ENCODE measurements at places on chromosomes 1 and 21.
A peak's percentile ranks its signal among the peaks of the same experiment; 100 is the strongest.

DNA sequence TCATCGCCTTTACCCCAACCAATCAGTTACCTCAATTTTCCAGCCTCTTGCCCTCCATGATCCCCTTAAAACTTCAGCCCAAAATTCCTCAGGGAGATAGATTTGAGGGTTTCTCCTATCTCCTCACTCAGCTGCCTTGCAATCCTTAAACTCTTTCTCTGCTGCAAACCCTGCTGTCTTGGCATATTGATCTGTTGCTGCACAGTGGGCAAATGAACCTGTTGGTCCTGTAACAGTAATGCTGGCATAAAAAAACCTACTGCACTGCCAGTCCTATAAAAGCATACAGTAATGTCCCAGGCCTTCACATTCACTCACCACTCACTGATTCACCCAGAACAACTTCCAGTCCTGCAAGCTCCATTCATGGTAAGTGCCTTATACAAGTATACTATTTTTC, 5.1 kb upstream of the TEDDM1 start:
- no peak for DNase-seq

DNA sequence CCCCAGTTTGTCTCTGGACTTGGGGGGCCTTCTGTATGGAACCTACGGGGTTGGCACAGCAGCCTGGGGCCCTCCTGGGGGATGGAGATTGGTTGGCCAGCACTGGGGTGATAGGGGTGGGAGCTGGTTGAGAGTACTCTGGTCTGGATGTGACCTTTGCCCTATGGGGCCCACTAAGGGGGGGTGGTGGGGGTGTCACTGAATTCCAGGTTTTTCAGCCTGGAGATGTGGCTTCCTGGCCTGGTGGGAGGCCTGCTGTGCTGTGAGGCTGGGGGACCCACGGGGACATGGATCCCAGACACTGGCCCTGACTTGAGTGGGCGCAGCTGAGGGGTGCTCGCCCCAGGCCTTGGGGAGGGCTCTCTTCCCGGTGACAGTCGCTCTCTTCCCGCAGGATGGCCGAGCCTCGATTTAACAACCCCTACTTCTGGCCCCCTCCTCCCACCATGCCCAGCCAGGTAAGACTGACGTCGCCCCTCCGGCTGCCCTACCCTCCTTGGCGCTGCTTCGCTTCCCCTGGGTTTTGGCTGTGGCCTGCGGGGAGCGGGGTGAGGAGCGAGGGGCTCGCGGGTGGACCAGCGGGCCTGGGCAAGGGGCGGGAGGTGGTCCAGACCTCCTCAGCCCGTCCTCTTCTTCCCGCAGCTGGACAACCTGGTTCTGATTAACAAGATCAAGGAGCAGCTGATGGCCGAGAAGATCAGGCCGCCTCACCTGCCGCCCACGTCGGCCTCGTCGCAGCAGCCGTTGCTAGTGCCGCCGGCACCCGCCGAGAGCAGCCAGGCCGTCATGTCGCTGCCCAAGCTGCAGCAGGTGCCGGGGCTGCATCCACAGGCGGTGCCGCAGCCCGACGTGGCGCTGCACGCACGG, 19.6 kb downstream of the ZNF362 start:
- DNase-seq = no peak

GRCh38 chr1:184889902-184890301, 84.4 kb downstream of the NIBAN1 start:
- peak; percentile 10 for DNase-seq

DNA sequence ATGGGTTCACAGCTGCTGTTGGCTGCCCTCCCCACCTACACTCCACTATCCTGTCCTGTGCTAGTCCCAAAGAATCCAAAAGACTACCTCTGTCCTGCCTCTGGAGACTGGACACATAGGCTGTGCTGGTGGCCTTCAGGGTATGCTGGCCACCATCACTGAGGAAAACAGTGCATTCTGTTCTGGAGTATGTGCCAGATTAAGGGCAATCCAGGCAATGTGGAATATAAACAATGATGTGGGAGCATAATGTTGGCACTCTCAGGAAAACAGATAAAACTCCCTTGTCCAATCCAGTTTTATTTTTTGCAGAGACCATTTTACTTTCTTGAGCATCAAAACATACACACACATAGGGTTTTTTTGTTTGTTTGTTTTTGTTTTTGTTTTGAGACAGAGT, 94.3 kb downstream of the GLUL start:
- no peak for DNase-seq

DNA sequence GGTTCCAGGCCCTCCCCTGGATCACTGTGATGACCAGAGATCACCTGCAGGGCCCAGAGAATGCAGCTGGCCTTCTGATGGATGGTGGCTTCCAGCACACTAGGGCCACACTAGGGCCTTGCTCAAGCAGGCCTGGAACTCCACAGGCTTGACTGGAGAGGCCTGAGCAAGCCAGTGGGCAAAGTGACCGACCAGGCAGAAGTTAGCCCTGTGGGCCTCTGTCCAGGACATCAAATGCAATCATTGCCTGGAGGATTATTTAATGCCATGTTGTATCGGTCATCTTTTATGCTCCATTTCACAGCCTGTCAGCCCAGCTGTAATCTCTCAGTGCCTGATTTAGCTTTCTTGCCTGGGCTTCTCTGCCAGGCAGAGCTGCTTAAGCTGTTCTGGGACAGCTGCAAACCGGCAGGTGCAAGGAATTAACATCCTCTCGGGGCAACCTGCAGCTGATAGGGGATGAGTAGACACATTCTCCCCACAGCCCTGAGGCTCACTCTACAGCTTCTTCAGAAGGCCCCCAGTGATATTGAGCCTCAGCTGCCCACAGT, 17.7 kb downstream of the NENF start:
- no peak for DNase-seq

- no peak for DNase-seq
These were observed 87.1 kb downstream of the FGGY start for GRCh38 chr1:59383963-59384362.

- DNase-seq = no peak
These were observed 121.2 kb downstream of the TRABD2B start for GRCh38 chr1:47875831-47876586.

DNA sequence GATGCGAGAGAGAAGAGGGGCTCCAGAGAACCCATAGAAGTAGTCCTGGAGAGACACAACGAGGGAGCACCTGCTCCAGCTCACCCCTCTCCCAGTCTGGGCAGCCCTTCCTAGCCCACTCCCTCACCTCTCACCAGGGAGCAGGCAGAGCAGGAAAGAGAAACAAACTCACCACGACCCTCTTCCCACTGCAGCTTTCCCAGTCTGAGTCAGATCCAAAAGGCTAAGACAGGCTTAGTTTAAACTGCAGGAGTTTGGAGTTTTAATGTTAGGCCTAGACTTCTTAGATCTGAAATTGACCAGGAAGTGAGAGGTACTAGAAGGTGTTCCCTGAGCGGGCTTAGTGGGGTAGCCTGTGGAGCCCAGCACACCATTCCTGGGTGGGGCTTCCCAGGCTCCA, 29.6 kb downstream of the SLC1A7 start:
- DNase-seq = no peak

GRCh38 chr1:61341426-61341825, 259.1 kb downstream of the NFIA start:
- DNase-seq = no peak

DNA sequence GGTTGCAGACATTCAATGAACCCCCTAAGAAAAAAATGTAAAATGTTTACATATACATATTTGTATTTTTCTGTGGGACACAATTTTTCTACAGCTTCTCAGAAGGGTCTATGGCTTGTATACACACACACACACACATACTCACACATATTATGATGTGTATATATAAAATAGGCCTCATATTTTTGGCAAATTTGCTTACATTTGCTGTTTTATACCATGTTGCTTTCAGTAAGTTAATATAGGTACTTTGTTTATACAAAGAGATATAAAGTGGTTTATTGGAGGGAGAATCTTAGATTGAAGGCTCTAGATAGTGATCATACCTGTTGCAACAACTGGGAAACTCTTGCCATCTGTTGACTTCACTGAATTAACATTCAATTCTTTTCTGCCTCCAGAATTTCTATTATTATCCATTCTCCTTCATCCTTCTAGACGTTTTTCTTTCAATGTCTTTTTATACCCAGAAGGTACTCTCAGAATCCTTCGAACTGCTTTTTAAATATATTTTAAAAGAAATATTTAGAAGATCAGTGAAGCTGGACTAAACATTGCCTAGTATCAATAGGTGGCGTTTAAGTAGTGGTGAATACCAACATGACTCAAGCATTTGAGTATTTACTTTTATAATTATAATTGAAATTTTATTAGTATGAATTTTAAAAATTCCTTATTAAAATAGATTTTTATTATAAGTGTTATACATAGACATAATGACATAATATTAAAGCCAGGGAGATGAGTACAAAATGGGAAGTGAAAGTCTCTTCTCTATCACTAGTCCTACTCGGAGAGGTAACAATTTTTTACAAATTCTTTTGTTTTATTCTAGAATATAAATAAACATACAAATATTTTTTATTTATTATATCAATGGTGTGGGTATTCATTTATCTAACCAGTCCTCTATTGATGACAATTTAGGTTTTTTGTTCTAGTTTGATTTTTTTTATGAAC, 10.2 kb downstream of the CD55 start:
- DNase-seq = no peak

DNA sequence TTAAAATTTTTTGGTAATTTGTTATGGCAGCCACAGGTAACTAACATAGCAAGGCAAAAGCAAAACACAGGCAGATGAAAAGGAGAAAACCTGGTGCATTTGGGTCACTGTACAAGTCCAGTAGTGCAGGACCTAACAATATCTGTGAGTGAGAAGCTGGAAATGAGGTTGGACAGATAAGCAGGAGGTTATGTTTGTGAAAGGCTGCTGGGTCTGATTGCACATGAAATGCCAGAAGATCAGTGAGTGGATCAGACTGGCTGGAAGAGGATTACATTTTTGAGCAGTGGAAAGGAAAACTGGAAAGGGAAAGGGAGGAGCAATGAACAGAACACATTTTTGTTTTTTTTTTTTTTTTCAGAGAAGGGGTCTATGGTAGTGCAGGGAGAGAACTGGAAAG, 73.6 kb downstream of the CYYR1 start:
- DNase-seq = no peak

DNA sequence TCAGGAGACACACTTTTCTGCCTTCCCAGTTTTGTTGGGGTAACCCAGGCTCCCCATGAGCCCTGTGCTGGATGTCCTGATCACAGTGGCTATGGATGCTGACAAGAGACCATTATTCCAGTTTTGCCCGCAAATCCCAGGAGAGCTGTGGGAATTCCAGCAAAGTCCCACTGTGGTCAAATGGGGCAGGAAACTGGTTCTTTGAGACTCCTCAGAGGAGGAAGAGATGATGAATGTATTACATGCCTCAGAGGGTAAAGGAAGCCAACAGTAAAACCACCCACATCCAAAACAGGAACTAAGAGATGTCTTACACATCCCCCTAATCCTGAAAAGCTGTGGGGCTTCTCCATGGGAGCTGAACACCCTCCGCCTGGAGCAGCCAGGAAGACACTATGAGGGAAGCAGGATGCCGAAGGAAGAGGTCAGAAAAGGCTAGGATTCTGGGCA, 12.8 kb upstream of the MPZL1 start:
- DNase-seq = no peak

DNA sequence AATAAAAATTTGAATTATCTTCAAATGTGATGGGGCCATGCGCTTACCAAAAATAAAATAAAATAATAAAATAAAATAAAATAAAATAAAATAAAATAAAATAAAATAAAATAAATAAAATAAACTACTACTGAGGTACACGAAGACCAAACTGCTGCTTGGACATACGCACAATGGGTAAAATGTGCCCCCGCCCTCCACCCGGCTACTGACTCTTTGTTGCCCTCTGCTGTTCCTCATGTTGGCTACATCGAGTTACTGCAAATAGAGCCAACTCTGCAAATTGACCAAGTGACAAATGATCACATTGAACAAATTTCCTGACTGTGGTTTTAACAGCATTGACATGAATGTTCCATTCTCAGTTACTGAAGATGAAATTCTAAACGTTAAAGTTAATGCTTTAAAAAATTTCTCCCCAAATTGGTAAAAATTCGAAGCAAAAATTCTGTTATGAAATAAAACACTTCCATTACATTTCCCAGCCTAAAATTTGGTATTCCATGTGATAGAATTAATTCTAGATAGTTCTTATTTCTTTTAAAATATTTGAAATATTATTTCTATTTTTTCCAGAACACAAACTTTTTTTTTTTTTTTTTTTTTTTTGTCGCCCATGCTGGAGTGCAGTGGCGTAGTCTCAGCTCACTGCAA, 18.8 kb upstream of the MAP1LC3C start:
- peak; percentile 44 for DNase-seq

GRCh38 chr1:18285538-18285924, 177.9 kb downstream of the IGSF21 start:
- no peak for DNase-seq

DNA sequence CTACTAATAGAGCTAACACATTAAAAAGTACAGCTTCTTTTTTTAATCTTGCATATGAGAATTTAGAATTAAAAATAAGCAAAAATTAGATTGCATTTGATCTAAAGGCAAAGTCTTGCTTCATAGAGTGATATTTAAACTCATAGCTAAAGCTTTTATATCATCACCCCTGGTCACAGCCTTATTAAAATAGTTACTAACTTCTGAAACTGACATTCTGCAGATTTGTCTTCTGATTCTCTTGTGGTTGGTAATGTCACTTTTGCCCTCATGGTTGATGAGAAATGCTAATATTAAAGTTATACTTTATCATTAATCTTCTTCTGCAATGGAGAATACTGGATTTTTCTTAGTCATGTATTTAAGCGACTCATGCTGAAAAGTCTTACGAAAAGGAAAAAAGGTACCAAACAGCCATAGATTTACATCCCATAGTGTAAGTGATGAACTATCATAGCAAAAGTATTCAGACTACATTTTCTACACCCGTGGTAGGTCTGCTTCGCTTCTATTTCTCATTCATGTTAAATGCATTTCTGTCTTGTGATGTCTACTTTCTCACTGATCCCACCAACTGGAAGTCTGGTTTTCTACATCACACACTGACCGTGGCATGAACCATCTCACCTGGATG, 330.5 kb upstream of the B3GALT2 start:
- DNase-seq = no peak

DNA sequence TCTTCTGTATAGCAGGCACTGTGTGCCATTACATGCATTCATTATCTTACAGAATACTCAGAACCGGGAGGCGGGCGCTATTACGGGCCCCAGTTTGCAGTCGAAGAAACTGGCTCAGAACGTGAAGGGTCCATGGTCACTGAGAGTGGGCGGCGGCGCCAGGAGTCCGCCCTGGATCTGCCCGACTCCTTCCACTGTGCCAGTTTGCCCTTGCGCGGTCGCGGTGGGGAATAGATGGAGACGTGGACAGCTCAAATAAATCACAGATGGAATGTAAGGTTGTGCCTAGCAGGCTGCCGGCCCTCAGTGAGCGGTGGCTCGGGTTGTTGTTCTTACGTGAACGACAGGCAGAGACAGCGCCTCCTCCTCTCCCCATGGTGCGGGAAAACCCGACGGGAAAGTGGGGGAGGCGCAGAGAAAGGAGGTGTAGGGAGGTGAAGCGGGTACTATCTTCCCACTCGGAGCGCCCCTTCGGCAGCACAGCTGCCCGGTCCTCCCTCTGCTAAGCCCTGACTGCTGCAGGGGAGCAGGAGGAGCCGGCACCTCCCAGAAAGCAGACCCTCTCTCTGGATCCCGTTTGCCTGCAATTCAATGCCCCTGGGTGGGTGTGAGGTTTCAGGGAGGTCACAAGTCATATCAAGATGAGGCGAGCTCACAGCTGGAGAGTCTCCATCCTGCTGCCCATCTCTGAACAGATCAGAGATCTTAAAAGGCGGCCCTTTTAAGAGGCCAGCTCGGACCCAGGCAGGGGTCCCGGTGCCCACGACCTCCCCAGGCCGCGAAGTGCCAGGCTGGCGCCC, 1.1 kb downstream of the COL9A2 start:
- DNase-seq = no peak
